ENCODE measurements at places on chromosomes 2 and 18.

GRCh38 chr18:10475654-10476291 lies 21.3 kb downstream of the APCDD1 start:
- DNase-seq, result no peak

- DNase-seq, result no peak
These were observed 239.8 kb upstream of the ZEB2 start for GRCh38 chr2:144759746-144760145.

- DNase-seq, result peak; percentile 74
These were observed 128.5 kb upstream of the RAB12 start for GRCh38 chr18:8480506-8481328.

- peak; percentile 84 for DNase-seq
These were observed 73.8 kb downstream of the RPIA start for GRCh38 chr2:88765154-88765888.

GRCh38 chr2:139271149-139271548 lies 491.0 kb upstream of the NXPH2 start:
- DNase-seq, result no peak

DNA sequence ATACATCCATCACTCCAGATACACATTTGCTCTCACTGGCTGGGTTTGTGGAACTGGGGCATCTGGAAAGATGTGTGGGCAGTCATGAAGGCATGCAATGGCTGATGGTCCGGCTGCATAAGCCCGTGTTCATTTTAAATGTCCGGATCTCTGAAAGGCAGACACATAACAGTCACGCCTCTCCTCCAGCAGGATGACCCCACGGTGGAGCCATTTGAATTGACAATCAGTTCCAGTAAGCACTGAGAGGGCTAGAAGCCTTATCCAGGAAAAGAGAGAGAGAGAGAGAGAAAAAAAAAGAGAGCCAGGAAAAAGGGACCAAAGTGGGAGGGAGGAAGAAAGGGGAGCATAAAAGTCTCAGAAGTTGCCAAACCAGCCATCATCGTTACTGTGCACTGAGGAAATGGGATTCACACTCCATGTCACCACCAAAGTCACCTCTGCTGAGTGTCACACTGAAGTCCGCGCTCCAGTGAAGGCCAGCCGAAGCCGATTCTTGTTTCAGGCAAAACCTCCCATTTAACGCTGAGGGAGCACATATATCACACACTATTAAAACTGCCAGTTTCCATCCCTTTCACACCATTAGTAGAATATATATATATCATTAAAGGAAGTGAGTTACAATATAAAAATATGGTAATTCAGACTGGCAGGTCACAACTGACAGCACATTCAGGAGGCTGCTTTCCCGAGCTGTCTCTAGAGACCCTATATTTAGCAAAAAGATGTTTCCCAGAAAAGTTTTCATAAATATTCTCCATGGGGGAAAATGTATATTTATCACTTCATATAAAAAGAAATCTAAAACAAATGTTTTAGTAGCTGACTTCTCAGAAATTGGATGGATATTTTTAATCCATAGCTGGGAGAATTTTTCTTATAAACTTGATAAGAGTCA lies 142.0 kb downstream of the ACTR3 start:
- no peak for DNase-seq
